Ureter (tissue), 1 donor: ENCODE measurements at places on chromosomes 12 and 14. TPM values are rescaled to one million over a fixed set of nuclear protein-coding genes. Genes with fewer than 3 reads are reported as not detected.

The JAG2 gene
- 42.2 TPM for total RNA-seq

The POTEM gene
- total RNA-seq, result not detected

The PTPN21 gene
- total RNA-seq, result 20.3 TPM

The INHBC gene
- not detected for total RNA-seq

The LRRC9 gene
- 0.08 TPM for total RNA-seq
